GM12891 (cell line): ENCODE measurements at places on chromosomes 6 and 20.
A peak's percentile ranks its signal among the peaks of the same experiment; 100 is the strongest.

- DNase-seq, result no peak
These were observed 24.0 kb downstream of the RNF146 start for GRCh38 chr6:127290391-127291265.

DNA sequence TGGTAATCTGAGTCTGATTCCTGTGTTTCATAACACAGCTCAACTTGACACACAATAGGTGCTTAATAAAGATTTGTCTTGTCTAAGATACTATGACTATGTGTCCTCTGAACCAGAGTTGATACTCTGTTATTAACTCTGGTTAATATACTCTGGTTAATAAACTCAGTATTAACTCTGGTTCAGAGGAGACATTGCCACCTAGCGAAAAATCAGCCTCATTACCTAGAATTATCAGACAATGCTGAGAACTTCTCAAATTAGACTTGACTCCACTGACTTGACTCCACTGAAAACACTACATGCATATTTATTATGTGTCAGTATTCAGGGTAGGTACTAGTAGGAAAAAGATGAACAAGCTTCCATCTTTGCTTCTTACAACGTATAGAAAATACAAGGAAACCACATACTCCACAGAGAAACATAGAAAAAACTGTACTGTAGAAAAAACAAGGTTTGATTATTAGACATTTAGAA is 73.9 kb downstream of the AHI1 start:
- no peak for DNase-seq

- DNase-seq, result no peak
These were observed 76.8 kb downstream of the PRDM1 start for GRCh38 chr6:106162921-106163320.

DNA sequence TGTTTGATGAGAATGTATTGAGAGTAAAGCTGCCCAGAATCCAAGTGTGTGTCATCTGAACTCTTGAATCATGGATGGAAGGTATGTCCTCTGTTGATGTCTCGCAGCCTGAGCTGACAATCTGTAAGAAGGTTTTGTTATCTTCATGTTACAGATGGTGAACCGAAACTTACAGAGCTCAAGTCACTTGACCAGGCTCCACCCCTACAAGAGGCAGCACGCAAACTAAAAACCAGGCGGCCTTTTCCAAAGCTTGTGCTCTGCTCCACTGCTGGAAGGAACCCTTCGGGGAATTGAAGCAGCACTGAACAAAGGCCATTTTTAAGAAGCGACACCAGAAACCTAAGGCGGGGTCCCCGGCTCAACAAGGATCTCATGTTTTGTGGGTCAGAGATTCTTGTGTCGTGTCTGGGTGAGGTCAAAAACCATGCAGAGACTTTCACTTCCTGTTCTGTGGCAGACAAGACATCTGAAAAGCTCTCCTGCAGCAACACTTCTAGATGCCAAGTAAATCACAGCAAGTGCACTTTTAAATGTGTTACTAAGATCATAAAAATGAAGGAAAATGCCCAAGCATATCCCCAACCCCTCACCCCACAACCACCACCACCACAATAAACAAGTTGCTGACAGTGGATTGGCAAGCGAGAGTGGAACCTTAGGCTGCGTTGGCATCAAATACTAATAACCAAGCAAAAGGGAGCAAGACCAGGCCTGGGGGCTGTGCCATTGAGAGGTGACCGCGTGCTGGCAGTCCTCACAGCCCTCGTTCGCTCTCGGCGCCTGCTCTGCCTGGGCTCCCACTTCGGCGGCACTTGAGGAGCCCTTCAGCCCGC is 27.3 kb downstream of the NQO2 start:
- DNase-seq, result peak; percentile 71

DNA sequence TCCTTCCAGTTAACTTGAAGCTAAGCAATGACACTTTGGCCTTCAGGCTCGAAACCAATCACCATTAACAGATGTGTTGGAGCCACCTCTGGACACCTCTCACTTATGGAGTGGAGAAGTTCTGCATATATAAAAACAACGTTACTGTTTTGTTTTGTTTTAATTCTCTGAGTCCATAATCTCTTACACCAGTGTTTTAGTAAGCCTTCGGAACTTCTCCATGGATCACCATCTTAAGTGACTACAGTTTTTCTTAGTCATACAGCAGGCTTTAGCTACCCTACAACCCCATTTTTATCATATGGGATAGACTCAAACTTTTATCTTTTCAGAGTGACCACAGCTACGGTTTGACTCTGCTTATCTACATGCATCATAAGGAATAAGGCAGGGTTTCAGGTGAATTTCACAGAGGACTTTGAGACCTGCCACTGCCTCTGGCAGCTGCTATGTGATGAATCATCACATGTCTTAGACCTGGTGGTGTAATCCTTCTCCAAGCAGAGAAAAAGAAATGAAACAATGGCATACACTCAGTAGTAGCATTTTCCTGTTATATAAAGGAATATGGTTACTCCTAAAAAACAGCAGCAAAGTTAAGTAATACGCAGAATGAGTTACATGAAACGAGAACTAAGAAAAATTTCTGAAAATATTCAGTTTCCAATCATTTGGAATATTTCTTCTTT is 5.5 kb upstream of the HDDC2 start:
- no peak for DNase-seq

GRCh38 chr20:52789716-52790115 is 182.4 kb upstream of the TSHZ2 start:
- no peak for DNase-seq

- DNase-seq, result no peak
These were observed 151.8 kb downstream of the ARID1B start for GRCh38 chr6:156928972-156929371.

GRCh38 chr6:134636186-134636799 is 313.6 kb downstream of the ALDH8A1 start:
- DNase-seq, result no peak

DNA sequence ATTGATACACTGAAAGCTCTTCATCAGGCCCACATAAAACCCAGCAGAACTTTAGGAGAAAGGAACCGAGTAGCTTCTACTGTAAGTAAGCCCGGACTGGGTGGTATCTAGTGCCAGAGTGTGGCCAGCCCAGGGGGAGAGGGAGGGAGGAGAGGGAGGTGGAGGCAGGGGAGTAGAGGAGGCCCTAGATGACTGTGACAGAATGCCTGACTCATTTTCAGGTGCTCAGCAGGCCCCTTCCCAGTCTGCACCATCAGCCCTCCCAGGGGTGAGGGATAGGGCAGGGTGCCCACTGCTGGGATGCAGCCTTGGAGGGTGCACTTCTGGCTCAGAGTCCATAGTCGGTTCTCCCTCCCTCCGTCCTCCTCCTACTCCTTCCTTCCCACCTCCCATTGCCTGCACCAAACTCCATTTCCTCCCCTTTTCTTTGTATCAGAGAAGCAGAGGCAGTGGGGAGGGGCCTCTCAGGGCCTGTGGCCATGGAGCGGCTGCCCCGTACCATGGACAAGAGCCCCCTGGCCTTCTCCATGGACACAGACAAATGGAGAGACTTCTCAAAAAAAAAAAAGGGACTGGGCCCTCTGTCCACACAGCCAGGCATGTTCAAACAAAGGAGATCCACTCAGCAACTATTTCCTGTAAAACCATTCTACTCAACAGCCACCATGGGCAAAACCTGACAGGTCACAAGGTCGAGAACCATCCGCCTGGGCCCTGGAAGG is 184.9 kb upstream of the SNX9 start:
- no peak for DNase-seq

- no peak for DNase-seq
These were observed 877 bp downstream of the ENPP4 start for GRCh38 chr6:46130666-46131065.

GRCh38 chr6:68777956-68778355 is 142.9 kb downstream of the ADGRB3 start:
- no peak for DNase-seq

- DNase-seq, result no peak
These were observed 4.7 kb upstream of the LY86 start for GRCh38 chr6:6583836-6584235.

DNA sequence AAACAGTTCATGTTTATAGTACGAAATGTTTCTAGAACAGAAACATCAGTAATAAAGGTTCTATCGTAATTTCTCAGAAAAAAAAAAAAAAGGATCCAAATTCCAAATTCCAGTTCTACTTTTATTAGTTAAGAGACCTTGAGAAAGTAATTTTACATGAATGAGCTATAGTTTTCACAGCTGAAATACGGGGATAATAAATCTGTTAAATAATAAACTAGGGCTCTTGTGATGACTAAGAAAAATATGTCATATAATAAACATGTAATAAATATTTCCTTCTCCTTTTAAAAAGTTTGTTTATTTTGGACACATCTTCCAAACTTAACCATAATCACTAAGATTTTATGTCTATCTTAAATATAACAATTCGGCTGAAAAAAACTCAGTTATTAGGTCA is 17.8 kb downstream of the RARS2 start:
- DNase-seq, result no peak

DNA sequence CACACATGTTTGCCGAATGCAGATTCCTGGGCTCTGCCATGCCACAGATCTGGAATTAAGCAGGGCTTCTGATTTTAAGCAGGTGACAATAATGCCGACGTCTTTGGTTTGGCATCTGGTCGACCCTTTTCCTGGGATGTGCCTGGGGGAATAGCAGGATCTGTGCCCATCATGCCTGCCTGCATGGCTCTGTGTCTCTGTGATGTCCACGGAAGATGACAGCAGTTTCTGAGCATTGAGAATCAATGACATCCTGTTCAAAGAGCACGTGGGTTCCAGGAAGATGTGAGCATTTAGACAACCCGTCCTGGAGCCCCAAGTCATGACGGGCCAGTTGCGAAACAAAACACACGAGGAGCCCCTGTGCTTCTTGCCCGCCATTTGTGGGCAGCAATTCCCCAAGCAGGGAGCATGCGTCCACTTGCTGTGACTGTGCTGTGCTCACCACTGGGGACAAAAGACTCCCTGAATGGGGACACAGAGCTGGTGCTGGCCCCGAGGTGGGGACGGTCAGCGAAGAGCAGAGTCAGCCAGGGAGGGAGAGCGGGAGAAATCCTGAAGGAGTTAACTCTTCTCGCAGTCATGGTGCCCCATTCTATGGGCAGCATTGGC is 110.1 kb downstream of the ERMARD start:
- DNase-seq, result no peak

DNA sequence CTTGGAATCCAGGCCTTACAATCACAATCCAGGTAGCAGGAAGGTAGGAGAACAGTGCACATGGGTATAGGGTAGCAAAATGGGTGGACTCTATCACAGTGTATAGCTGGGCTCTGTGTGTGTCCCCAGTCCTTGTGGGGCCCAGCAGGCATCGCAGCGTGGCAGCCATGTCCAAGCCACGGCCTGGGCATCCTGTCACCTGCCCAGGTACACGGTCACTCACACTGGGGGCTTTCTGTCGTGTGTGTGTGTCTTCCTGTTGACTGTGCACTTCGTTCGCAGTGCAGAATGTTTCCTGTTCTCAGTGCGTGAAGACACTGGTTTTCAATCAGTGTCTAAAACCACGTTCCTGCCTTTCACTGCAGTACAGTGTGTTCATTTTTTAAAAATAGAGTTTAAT is 523.2 kb upstream of the JARID2 start:
- no peak for DNase-seq

DNA sequence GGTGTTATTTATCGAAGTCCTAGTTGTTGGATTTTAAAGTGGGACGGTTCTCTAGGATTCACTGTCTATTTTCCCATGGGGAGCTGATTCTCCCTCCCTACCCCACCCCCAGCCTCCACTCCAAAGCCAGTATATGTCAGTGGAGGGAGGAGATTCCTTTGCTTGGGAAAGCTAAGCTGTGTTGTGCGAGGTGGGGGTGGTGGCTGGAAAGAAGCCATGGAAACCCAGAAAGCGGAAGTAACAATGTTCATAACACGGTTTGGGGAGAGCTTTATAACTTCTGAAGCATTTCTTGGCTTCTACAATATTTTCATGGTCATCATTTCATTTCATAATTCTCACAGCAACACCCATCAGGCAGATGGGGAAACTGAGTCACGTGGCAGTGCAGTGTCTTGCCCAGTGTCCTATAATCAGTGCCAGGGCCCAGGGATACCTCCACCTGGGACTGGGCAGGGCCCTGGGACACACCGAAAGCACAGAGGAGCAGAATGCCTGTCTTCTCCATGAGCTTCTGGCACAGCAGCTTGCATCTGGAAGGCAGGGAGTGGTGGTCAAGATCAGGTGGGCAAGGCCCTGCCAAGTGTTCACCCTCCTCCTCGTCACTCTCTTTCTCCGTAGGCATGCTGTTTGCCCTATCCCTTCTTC is 4.5 kb downstream of the SUN5 start:
- DNase-seq, result no peak

- no peak for DNase-seq
These were observed 9.7 kb upstream of the IRF4 start for GRCh38 chr6:381742-382461.

DNA sequence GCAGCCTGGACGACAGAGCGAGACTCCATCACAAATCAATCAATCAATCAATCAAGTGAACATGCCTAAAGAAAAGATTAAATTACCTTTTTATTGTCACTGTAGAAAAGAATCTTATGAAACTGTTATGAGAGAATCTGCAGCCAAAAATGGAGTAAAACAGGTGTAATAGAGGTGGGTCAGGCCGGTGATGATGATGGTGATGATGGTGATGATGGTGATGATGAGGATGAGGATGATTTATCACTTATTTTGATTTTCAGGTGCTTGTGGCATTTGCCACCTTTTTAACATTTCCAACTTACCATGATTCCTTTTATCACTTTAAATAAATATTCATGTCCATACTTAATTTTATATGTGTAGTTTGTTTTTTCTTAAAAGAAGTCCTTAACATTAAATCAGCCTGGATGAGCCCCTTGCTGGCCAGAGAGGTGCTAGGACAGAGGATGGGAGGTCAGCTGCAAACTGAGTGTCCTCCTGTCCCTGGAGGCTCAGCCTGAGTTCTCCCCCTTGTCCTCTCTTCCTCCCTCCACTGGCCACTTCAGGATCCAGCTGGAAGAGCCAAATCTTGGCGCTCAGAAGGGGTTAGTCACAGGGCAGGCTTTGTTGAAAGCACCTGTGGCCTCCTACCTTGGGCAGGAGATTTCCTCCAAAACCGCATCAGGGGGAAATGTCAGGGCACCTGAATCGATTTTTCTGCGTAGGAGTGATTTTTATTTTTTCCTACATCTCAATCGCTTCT is 32.6 kb downstream of the SLC2A10 start:
- DNase-seq, result no peak

DNA sequence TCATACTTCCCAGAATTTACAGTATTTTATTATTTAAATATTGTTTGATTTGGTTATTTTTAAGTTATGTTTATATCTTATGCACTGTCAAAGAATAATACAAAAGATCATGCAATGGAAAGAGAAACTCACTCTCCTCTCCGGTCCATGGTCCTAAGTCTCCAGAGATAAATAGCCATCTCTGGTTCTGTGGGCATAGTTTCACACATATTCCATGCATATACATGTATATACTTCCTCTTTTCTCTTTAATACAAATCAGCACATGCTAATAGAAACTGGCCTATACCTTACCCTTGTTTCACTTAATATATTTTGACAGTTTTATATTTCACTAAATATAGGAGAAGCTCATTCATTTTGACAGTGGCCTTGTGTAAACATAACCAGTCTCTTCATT is 901.7 kb upstream of the CITED2 start:
- no peak for DNase-seq

GRCh38 chr20:61830241-61830930 is 235.3 kb downstream of the TAF4 start:
- DNase-seq, result no peak

- DNase-seq, result no peak
These were observed 12.3 kb upstream of the RAET1L start for GRCh38 chr6:150037526-150038201.
